Aorta (tissue), 5 donors: ENCODE measurements at places on chromosomes 4 and X. TPM values are rescaled to one million over a fixed set of nuclear protein-coding genes. Genes with fewer than 3 reads are reported as not detected.

PCDH10 gene
- 23.0 TPM for total RNA-seq

FAM149A gene
- 7.9 TPM for total RNA-seq

ITGB1BP2 gene
- total RNA-seq = 22.3 TPM

FGF16 gene
- not detected for total RNA-seq
